ENCODE measurements at places on chromosomes 3 and 15. TPM values are rescaled to one million over a fixed set of nuclear protein-coding genes. Genes with fewer than 3 reads are reported as not detected.

FAM81A gene
- total RNA-seq, result 1.2 TPM

CATSPER2 gene
- 3.8 TPM for total RNA-seq

FGF12 gene
- 2.5 TPM for total RNA-seq

HTR3E gene
- total RNA-seq, result not detected

RLBP1 gene
- not detected for total RNA-seq

DAZL gene
- total RNA-seq, result not detected

SHQ1 gene
- total RNA-seq, result 19.7 TPM

FEZF2 gene
- not detected for total RNA-seq

SPATA12 gene
- total RNA-seq, result 0.14 TPM

MLF1 gene
- 5.3 TPM for total RNA-seq

LRRK1 gene
- 22.1 TPM for total RNA-seq

ISLR gene
- not detected for total RNA-seq

CPA3 gene
- total RNA-seq, result 1.7 TPM

SNX22 gene
- total RNA-seq, result 0.14 TPM

CDHR4 gene
- total RNA-seq, result not detected

SNURF gene
- total RNA-seq, result 9.4 TPM

SCAMP5 gene
- 4.4 TPM for total RNA-seq

ZNF660 gene
- total RNA-seq, result 1.5 TPM

MKRN3 gene
- total RNA-seq, result 0.18 TPM

SMAD6 gene
- 12.5 TPM for total RNA-seq

PFKFB4 gene
- 4.9 TPM for total RNA-seq

ARHGEF26 gene
- total RNA-seq, result 2.9 TPM

VIPR1 gene
- 3.8 TPM for total RNA-seq

HHLA2 gene
- total RNA-seq, result not detected

KBTBD12 gene
- total RNA-seq, result not detected

MYD88 gene
- total RNA-seq, result 35.1 TPM

MED12L gene
- total RNA-seq, result 0.23 TPM

Data from endothelial cell of umbilical vein (primary cell).